H1 (cell line): ENCODE measurements at places on chromosomes 12 and 14. TPM values are rescaled to one million over a fixed set of nuclear protein-coding genes. Genes with fewer than 3 reads are reported as not detected.

The ITGA5 gene
- 19.0 and 19.4 TPM in 2 replicates for total RNA-seq

The PRH1 gene
- total RNA-seq = 4.3 and 6.5 TPM in 2 replicates

GRCh38 chr12:12870465-12870864 lies 20.9 kb upstream of the GPRC5A start:
- no peaks in the 10 kb centered on the region for H3K27me3 ChIP-seq
- H3K4me3 ChIP-seq = no peak overlapping the region

GRCh38 chr12:43289426-43289801 lies 262.6 kb downstream of the ADAMTS20 start:
- H3K36me3 ChIP-seq = no peaks in the 10 kb centered on the region
- no peak for DNase-seq
- no peak overlapping the region for H3K4me3 ChIP-seq
- H3K27me3 ChIP-seq = no peaks in the 10 kb centered on the region
- no peak overlapping the region for H3K27ac ChIP-seq

DNA sequence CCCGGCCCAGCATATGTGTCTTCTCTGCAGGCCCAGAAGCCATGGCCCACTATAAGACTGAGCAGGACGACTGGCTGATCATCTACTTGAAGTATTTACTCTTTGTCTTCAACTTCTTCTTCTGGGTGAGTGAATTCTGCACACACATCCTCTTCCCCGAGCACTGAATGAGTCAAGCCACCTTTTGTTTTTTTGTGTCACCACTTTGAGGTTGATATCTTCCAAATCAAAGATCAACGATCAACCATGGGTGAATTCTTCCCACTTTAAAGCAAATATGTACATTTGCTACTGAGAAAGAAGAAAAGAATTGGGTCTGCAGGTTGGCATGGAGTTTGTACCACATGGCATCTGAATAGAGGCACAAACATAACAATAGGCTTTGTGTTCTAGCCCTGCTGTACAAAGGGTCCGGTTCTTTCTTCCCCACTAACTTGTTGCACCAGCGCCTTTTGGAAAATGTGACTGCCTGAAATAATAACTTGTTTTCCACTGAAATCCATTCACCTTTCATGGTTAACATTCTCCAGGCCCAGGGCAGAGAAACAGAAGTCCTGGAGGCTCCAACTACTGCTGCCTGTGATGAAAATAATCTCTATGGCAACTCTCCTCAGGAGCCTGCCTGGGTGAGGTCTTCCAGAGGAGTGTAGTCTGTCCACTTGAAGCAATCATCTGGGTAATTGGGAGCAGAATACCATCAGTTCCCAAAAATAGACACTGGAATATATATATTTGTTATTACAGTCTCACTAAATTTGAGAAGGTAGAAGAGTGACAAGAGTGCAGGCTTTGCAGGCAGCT lies 27.6 kb downstream of the TSPAN11 start:
- H3K4me1 ChIP-seq = peaks cover 4% of the 10 kb centered on the region; the same call in 1 of the 2 replicates
- H3K4me3 ChIP-seq = no peak overlapping the region
- no peaks in the 10 kb centered on the region for H3K36me3 ChIP-seq
- DNase-seq = no peak

- H3K4me3 ChIP-seq = no peak overlapping the region
- no peaks in the 10 kb centered on the region for H3K36me3 ChIP-seq
- no peak for DNase-seq
- peaks cover 10% of the 10 kb centered on the region for H3K4me1 ChIP-seq
- no peaks in the 10 kb centered on the region for H3K27me3 ChIP-seq
Measured at GRCh38 chr14:69845787-69846186, 33.4 kb upstream of the SMOC1 start.

- no peak overlapping the region for H3K4me3 ChIP-seq
- no peak overlapping the region for H3K27ac ChIP-seq
- no peaks in the 10 kb centered on the region for H3K27me3 ChIP-seq
- DNase-seq = no peak
- H3K4me1 ChIP-seq = peaks cover 12% of the 10 kb centered on the region
Measured at GRCh38 chr12:72610854-72611358, 338.7 kb downstream of the TRHDE start.

- no peaks in the 10 kb centered on the region for H3K4me1 ChIP-seq
- no peak overlapping the region for H3K4me3 ChIP-seq
- no peaks in the 10 kb centered on the region for H3K36me3 ChIP-seq
- no peak overlapping the region for H3K27ac ChIP-seq
- H3K27me3 ChIP-seq = no peaks in the 10 kb centered on the region
Measured at GRCh38 chr14:71856199-71856919, 75.9 kb upstream of the RGS6 start.
